ENCODE measurements at places on chromosomes 3 and 15.
A peak's percentile ranks its signal among the peaks of the same experiment; 100 is the strongest.

DNA sequence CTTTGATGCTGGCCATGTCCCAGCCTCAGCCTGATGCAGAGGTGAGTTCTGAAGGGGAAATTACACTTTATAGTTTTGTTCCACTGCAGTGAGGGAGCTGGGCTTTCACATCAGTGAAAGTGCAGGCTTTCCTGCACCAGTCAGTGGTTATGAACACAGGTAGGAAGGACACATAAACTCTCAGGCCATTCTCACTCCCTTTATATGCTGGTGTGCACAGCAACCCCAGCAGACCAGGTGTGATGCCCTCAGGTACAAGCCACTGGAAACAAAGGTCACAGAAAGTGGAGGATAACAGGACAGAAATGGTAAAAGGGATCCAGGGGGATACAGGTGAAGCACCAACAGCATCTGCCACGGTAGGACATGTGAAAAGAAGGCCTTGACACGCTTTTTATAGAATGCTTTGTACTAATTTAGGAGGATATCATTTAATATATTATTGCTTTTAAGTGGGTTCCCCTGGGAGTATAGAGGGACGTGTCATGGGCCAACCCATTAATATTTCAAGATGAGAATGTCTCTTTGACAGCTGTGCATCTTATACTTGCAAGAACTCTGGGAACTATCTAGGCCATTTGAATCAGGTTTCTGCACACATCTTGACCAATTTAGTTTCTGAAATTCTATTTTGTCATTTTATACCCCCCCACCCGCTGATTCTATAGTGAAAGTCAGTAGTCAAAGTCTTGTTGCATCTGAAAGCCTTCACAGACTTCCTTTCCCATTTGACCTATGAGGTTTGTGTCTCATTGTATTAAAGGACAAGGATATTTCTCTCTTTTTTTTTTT lies 25.0 kb upstream of the BLM start:
- H3K27me3 ChIP-seq: no peaks in the 10 kb centered on the region
- no peak overlapping the region for H3K27ac ChIP-seq
- no peak for DNase-seq
- H3K36me3 ChIP-seq: no peaks in the 10 kb centered on the region

DNA sequence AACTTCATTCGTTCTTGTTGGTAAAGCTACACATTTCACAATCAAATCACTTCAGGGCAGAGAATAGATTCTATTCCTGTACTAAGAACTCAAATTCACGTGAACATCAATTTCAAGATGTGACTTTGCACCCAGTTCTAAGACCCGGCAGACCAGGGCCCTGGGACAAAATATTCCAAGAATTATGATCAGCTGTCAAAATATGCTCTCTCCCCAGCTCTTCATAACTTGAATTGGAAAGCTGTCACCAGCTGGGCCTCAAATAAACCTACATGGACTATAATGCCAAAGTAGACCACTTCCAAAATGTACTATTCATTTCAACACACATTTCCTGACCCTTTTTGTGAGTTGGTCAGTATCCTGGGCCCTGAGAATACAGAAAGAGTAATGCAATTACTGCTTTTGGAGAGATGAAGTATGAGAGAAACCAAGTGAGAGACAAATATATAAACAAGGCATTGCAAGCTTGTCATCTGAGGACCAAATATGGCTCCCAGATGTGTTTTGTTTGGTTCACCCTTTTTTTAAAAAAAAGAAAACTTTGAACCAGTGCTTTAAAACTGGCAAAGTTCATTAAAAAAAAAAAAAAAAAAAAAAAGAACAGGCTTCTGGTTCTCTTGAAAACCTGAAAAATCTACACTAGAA lies 14.9 kb downstream of the MAGI1 start:
- no peaks in the 10 kb centered on the region for H3K36me3 ChIP-seq
- no peak for DNase-seq
- no peaks in the 10 kb centered on the region for H3K4me1 ChIP-seq
- H3K27ac ChIP-seq: no peak overlapping the region

- H3K4me1 ChIP-seq: peaks cover 72% of the 10 kb centered on the region
- peaks cover 11% of the 10 kb centered on the region for H3K36me3 ChIP-seq
- DNase-seq: no peak
These were observed 14.9 kb downstream of the ARL8B start for GRCh38 chr3:5136919-5137429.

- H3K27ac ChIP-seq: no peak overlapping the region
- H3K4me3 ChIP-seq: no peak overlapping the region
- H3K36me3 ChIP-seq: no peaks in the 10 kb centered on the region
- peaks cover 21% of the 10 kb centered on the region for H3K4me1 ChIP-seq
These were observed 79.8 kb upstream of the FNDC3B start for GRCh38 chr3:171959532-171960089.

GRCh38 chr3:106755336-106755735 lies 621.9 kb upstream of the CCDC54 start:
- no peaks in the 10 kb centered on the region for H3K27me3 ChIP-seq
- H3K36me3 ChIP-seq: peaks cover 10% of the 10 kb centered on the region
- H3K27ac ChIP-seq: no peak overlapping the region
- no peak for DNase-seq
- H3K4me1 ChIP-seq: no peaks in the 10 kb centered on the region

DNA sequence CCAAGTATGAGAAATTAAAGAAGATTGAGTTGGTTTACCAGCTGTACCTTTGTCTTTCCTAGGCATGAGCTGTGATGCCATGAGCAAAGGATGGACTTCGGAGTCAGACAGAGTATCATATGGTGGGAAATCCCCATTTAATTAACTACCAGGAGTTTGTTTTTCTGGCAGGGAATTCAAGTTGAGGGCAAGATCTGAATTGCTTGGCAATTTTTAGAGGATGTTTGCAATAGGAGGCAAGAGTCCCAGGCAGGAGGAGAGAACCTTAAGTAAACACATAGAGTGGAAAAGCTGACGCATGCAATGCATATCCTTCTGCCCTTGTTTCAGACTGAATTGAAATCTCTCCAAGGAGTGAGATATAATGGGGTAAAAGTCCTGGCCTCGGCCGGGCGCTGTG lies 569.7 kb upstream of the MDFIC2 start:
- no peaks in the 10 kb centered on the region for H3K4me1 ChIP-seq
- H3K27me3 ChIP-seq: peaks cover 10% of the 10 kb centered on the region
- H3K27ac ChIP-seq: no peak overlapping the region
- DNase-seq: no peak
- no peaks in the 10 kb centered on the region for H3K36me3 ChIP-seq

GRCh38 chr15:67150023-67150860 lies 84.8 kb downstream of the SMAD3 start:
- peaks cover 58% of the 10 kb centered on the region for H3K4me1 ChIP-seq
- H3K4me3 ChIP-seq: peak overlapping the region; percentile 73
- no peaks in the 10 kb centered on the region for H3K27me3 ChIP-seq
- no peaks in the 10 kb centered on the region for H3K36me3 ChIP-seq
- DNase-seq: no peak

DNA sequence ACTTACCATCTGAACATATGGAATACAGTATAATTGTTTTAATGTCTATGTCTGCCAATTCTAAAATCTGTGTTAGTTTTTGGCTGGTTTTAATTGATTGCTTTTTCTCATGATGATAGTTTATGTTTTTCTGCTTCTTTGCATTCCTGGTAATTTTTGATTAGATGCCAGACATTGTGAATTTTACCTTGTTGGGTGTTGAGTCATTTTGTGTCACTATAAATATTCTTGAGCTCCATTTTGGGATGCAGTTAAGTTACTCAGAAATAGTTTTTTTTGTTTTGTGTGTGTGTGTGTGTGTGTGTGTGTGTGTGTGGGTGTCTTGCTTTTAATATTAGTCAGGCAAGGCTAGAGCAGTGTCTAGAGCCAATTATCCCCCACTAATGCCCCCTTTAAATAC lies 818.8 kb upstream of the NR2F2 start:
- H3K27ac ChIP-seq: no peak overlapping the region
- peaks cover 17% of the 10 kb centered on the region for H3K27me3 ChIP-seq
- H3K4me3 ChIP-seq: no peak overlapping the region
- H3K36me3 ChIP-seq: no peaks in the 10 kb centered on the region
- no peak for DNase-seq
- H3K4me1 ChIP-seq: no peaks in the 10 kb centered on the region

- H3K27ac ChIP-seq: no peak overlapping the region
- no peaks in the 10 kb centered on the region for H3K36me3 ChIP-seq
- no peak overlapping the region for H3K4me3 ChIP-seq
- no peak for DNase-seq
- H3K27me3 ChIP-seq: peaks cover 28% of the 10 kb centered on the region
These were observed 149.9 kb upstream of the TMC3 start for GRCh38 chr15:81523867-81524266.

DNA sequence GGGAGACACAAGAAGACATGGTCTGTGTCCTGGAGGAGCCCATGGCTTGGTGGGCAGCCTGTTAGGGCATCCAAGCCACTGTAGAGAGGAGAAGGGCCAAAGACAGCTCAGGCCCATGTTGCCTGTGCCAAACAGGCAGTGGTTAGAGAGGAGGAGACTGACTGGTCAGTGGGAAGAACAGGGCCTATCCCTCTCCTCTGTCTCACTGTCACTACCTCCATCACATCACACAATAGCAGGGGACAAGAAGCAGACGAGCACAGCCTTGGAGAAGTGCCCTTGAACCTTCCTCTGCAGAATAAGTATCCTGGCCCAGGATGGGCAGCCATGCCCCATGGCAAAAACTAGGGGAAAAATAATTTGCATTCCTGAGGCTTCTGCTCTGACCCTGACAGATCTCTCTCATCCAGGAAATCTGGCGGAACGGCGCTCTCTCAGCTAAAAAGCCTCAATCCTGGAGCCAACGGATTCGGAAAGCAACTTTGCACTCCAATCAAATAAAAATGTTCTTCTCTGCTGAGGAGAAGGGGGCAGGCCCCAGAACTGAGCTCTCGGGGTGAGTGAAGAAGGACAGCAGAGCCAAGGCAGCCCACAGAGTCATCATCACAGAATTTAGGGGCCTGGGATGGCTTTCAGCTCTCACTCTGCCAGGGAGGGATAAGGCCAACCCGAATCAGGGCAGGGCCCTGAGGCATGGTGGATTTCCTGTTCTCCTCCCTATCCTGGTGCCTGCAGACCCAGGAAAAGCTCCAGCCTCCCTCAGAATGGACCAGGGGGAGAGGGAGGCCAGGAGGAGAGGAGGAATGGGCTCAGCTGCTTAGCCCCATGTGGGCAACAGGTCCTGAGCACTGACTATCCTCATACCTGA lies 1.6 kb downstream of the SHF start:
- peaks cover 22% of the 10 kb centered on the region for H3K27me3 ChIP-seq
- H3K4me3 ChIP-seq: peak overlapping the region; percentile 87
- DNase-seq: no peak
- peak overlapping the region; percentile 65 for H3K27ac ChIP-seq
- H3K4me1 ChIP-seq: peaks cover 20% of the 10 kb centered on the region

- peaks cover 6% of the 10 kb centered on the region for H3K4me1 ChIP-seq
- no peak overlapping the region for H3K4me3 ChIP-seq
- H3K27me3 ChIP-seq: peaks cover 30% of the 10 kb centered on the region
- no peak overlapping the region for H3K27ac ChIP-seq
These were observed 26.3 kb downstream of the BMF start for GRCh38 chr15:40082195-40082883.
